BJ (cell line): ENCODE measurements at places on chromosomes 4 and X.

DNA sequence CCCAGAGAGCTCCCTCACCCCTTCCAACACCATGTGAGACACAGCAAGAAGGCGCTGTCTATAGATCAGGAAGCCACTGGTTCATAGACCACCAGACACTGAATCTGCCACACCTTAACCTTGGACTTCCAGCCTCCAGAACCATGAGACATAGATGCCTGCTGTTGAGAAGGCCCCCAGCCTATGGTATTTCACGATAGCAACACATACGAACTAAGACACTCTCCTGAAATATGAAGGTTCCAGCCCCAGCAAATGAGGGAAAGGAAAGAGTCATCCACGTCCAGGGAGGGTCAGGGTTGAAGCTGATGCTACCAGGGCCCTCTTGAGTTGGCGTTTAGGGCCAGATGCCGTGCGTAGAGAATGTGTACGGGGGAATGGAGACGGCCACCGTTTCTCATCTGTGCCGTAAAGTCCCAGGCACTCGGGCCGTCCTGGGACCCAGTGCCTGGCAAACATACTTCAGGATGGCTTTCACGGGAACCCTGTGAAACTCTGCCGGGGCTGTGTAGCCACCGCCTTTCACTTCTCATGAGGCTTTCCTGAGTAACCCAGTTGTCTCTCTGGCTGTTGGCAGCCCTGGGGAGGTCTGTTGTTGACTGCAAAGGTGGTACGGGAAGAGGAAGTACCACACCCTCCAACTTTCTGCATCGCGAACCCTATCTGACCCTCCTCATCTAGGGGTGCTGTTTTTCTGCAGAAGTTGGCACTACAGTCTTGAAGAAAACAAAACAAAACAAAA lies 17.7 kb upstream of the P2RY8 start:
- no peak for DNase-seq

GRCh38 chrX:133258481-133258880 lies 40.3 kb upstream of the TFDP3 start:
- DNase-seq: peak; percentile 5

- DNase-seq: no peak
Observed at GRCh38 chrX:27767387-27767786, 40.4 kb upstream of the MAGEB10 start.

- no peak for DNase-seq
Observed at GRCh38 chr4:21134994-21135393, 434.7 kb downstream of the PACRGL start.
